ENCODE measurements at places on chromosomes 1 and 21. TPM values are rescaled to one million over a fixed set of nuclear protein-coding genes. Genes with fewer than 3 reads are reported as not detected.

KPRP gene
- not detected for total RNA-seq

CRP gene
- not detected for total RNA-seq

OR2L3 gene
- 0.11 TPM for total RNA-seq

C1orf94 gene
- total RNA-seq = not detected

HTR6 gene
- 0.44 TPM for total RNA-seq

DNA sequence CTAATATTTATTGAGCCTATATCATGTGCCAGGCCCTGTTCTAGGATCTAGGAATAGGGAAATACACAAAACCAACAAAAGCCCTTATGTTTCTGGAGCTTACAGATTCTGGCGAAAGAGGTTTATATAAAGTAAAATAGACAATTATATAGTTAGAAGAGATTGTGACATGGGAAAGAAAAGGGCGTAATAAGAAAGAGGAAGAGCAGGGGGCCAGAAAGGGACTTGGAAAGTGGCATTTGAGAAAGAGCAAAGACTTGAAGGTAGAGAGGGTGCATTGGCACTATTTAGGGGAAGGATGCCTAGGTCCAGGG, 322.5 kb upstream of the FAM78B start:
- no peak for DNase-seq

GRCh38 chr1:207920444-207921021, 9.6 kb upstream of the CD34 start:
- DNase-seq = no peak

DNA sequence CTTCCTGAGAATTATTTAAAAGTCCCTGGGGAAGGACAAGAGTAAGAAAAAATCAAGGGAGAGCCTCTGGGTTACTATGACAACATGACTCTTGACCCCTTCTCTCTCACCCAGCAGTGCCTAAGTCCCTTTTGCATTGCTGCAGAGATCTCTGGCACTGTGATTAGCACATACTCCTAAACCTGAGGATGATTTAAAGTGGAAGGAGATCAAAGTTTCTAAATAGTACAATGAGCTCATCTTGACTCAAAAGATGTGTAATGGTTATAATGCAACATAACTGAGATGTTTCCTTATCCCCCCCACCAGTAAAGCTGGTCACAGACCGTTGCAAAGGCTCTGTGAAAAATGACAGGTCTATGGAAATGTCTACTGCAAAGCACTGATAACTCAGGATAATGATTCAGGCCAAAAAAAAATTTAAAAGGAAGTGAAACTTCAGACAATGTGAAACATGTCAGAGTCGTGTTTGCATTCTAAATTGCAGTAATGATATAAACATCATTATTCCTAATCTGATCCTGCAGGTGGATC, 519.2 kb downstream of the KIF26B start:
- no peak for DNase-seq

DNA sequence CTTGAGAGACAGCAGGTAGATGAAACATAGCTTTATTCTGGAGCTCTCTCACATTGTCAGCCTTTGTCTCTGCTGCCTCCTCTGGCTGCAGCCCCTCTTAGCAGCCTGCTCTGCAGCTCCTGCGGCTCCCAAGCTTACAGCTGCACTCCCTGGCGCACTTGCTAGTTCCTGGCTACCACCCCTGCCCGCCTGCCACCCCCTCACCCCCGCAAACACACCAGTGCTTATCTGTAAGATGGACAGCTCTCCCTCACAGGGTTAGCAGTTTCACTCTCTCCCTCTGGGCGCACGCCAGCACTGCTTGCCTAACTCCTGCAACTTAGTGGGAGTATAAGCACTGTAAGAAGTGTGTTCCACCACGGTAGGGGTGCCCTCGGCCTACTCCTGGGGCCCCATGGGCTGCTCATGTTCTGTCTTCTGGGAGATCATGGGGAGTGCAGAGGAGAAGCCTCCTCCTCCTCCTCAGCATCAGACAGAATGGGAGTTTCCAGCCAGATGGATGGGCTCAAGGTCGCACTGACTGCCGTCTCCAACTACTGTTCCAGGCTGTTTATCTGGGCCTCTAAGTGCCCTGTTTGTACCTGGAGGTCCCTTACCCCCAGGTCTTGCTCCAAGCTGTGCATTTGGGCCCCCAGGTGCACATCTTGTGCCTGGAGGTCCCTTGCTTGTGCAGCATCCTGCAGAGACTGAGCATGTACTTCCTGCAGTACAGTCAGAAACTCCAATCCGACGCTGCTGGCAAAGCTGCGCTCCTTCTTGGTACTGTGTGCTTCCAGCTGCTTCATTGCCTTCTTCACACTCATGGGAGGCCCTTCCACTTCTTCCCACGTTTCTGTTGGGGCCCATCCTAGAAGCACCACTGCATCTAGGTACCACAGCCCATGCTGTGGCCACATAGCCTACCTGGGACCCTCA, 1388.1 kb downstream of the AMY1C start:
- DNase-seq = no peak

DNA sequence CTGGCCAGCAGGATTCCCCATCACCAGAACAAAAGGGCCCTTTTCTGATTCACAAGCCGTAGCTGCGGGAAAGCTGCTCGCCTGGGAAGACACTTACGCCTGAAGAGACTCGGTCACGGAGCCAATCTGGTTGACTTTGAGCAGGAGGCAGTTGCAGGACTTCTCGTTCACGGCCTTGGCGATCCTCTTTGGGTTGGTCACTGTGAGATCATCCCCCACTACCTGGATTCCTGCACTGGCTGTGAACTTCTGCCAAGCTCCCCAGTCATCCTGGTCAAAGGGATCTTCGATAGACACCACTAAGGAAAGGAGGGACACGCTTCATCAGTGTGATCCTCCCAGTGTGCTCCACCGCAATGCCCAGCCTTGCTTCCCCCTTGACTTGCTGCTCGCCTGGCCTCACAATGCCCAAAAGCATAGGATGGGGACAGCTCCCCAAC, 14.7 kb downstream of the ENO1 start:
- DNase-seq = no peak

DNA sequence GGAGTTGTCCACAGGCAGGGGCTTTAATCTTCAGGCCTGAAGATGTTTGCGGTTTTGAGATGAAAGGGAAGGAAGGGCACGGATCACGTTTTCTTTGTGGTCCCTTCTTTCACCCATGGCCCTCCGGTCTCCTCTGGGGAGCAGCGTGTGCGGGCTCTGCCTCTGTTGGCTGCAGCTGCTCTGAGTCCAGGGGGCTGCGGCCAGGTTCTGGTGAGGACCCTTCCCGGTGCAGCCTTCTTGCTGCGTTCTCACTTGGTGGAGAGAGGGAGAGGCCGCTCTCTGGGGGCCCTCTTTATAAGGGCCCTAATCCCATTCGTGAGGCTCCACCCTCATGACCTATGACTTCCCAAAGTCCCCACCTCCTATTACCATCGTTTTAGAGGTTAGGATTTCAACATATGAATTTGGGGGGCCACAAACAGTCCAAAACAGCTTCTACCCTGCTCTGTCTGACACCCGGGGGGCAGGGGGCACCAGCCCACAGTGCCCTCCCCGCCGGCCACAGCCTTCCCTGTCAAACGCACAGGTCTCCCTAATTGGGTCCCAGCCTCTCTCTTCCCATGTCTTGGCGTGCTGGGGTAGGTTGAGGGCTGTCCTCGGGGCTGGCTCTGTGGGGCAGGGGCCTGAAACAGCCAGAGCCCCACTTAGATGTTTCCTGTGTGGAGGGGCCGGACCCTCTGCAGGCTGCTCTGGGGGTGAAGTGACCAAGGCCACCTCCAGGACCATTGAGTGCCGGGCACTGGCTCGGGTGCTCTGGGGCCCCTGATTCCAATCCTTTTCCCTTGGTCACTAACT, 100.1 kb upstream of the C1orf174 start:
- no peak for DNase-seq

DNA sequence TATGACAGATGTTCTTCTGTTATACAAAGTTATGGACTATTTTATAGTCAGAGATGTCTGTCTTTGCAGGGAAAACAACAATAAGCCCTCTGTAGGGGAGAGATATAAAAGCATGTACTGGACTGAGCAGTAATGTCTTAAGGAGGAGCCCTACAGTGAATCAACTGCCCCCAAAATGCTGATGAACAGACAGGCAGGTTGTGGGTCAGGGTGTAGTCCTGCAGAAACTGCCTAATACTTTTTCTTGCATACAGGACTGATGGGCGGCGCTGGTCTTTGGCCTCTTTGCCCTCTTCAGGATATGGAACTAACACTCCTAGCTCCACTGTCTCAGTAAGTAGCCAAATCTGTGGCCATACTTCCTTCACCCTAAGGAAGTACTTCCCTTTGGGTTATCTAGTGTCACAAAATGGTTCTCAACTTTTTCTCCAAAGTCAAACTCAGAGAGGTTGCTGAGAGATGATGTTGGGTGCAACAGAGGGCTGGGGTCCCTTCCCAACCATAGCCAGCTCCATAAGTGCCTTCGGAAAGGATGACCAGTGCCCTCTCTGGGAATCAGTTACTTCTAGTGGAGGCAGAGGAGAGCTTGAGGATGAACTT, 129.8 kb downstream of the PIK3R3 start:
- DNase-seq = no peak

GRCh38 chr1:166253076-166253779, 86.4 kb upstream of the FAM78B start:
- no peak for DNase-seq

GRCh38 chr1:230270559-230271281, 155.4 kb downstream of the PGBD5 start:
- DNase-seq = no peak

DNA sequence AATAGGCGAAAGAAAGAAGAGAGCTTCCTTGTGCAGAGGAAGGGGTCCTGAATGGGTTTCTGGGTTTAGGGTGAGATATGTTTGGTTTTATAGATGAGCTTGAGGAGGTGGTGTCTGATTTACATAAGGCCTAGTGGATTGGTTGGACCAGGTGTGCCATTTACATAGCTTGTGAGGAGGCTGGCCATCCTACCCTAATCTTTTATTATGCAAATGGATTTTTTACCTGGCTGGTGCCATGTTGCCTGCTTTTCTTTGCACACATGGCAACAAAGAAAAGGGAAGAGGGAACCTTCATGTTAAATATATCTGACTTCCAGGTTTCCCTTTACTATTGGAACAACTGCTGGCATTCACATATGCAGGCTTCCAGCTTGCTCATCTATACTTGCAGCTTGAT, 585.3 kb downstream of the PTPRU start:
- no peak for DNase-seq

DNA sequence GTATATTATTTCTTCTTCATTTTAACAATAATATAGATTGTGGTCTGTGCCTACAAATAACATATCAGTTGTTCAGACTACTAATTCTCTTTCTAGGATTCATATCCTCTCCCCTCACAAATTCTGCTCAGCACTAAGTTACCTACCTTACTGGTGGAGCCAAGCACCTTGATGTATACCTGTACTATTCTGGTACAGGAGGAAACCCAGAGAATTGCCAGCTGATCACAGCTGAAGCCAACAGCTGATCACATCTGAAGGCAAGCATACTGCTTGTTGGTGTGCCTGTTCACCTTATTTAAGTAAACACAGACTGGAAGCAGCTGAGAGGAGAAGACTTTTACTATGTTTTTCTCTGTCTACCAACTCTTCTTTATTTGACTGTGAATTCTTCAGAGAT, 101.8 kb downstream of the PBX1 start:
- DNase-seq = no peak

GRCh38 chr1:235022981-235023710, 105.5 kb downstream of the TOMM20 start:
- DNase-seq = no peak

DNA sequence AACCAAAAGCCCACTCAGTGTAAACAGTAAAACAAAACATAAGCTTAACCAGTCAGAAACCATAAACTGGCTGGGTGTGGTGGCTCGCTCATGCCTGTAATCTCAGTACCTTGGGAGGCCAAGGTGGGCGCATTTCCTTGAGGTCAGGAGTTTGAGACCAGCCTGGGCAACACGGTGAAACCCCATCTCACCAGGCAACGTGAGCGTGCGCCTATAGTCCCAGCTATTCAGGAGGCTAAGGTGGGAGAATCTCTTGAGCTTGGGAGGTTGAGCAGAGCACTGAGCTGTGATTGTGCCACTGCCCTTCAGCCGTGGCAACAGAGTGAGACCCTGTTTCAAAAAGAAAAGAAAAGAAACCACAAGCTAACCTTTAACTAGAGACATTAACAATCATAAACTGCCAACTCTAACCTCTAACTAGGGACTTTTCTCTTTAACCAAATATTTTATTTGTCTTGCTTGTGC, 13.1 kb upstream of the PRRC2C start:
- no peak for DNase-seq

GRCh38 chr1:92066321-92066720, 8.9 kb downstream of the SETSIP start:
- no peak for DNase-seq
